ENCODE measurements at places on chromosomes 1 and 21. TPM values are rescaled to one million over a fixed set of nuclear protein-coding genes. Genes with fewer than 3 reads are reported as not detected.

DNA sequence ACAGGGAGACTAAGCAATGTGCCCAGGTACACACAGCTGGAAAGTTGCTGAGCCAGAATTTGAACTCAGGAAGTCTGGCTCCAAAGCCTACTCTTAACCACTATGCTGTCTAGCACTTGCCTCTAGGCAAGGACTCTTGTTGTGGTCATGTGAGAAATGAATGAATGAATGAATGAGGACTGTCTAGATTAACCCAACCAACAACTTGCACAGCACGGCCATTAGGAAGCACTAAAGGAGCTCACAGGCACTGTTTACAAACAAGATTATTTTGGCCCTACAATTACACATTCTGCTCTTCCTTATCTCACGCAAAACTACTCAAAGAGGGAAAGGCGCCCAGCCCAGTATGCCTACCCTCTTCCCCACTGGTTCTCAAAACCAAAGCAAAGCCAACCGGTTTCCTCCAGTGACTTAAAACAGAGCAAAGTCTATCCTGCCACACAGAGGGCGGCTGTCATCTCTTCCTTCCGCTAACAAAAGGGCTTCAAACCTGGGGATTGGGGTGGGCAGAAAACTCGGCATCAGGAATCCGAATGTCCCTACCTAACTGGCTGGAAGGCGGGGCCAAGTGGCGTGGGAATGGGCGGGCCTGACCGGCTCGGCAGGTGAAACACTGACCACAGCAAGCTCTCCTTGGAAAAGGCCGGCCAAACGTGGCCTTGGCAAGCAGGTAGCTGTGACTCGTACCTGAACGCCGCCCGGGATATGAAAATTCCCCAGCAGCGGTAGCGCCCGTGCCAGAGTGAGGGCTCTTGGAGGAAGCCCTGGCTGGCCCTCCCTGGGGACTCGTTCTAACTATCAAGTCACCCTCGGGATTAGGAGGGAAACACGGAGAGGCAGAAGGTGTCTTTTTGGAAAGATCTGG lies 948 bp downstream of the STK40 start:
- H3K4me1 ChIP-seq: peaks cover 85% of the 10 kb centered on the region
- peak; percentile 87 for DNase-seq
- peak overlapping the region; percentile 91 for H3K4me3 ChIP-seq

The PLD5 gene
- not detected for total RNA-seq

DNA sequence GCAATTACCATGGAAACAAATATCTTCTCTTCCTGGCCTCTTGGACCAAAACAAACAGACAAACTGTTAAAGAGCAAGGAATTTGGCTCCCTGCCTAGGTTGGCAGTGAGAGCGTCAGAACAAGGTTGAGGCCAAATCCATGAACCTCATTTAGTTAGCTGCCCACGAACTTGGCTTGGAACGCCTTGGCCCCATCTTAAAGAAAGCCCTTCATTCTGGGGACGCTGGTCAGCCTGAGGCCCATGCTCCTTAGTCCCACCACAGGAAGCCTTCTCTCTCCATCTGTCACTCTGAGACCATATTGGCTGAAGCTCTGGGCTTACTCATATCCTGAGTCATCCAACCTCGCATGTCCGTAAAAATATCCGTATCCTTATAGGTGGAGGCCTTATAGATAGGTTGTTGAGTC lies 62.4 kb upstream of the DIRAS3 start:
- H3K4me3 ChIP-seq: no peak overlapping the region
- no peak overlapping the region for H3K27ac ChIP-seq
- no peaks in the 10 kb centered on the region for H3K27me3 ChIP-seq
- no peaks in the 10 kb centered on the region for H3K36me3 ChIP-seq
- H3K4me1 ChIP-seq: peaks cover 13% of the 10 kb centered on the region

- no peak overlapping the region for H3K4me3 ChIP-seq
- no peak overlapping the region for H3K27ac ChIP-seq
- H3K36me3 ChIP-seq: no peaks in the 10 kb centered on the region
Measured at GRCh38 chr1:86183810-86184209, 27.2 kb upstream of the COL24A1 start.

DNA sequence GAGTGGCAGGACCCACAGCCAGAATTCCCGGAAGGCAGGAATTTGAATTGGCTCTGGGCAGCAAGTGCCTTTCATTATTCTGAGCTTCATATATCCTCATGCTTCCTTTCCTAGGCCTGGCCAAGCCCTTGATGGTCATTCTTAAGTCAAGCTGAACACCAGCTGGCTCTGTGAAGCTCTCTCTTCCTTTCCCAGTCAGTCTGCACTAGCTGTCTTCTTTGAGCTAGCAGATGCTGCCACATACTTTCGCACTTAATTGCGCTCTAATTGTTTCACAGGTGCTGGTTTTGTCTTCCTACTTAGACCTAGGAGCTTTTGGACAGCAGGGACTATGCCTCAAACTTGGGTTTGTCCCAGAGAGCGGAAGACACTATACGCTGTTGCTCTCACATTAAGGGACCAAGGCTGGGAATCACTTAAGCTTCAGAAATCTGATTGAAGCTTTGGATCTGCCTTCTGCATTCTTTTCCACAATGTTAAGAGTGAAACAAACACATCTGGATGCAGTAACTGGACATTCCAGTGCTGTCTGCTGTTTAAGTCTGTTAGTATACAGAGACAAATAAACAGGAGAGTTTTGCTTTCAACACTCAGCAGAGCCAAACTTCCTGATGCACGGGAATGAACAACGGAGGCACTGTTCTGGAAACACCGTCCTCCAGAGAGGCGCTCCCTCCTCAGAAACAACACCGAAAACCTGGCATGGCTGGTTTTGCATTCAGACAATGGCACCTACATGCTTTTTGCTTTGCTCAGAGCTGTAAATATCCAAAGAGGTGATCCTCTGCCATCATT lies 2.2 kb downstream of the TLR5 start:
- H3K4me1 ChIP-seq: peaks cover 66% of the 10 kb centered on the region
- H3K36me3 ChIP-seq: no peaks in the 10 kb centered on the region
- DNase-seq: no peak
- H3K4me3 ChIP-seq: no peak overlapping the region

- no peaks in the 10 kb centered on the region for H3K27me3 ChIP-seq
- H3K4me1 ChIP-seq: no peaks in the 10 kb centered on the region
- H3K27ac ChIP-seq: no peak overlapping the region
- no peak overlapping the region for H3K4me3 ChIP-seq
- no peak for DNase-seq
Measured at GRCh38 chr1:181992072-181992471, 69.4 kb downstream of the ZNF648 start.

The CFHR5 gene
- not detected for total RNA-seq

- H3K4me1 ChIP-seq: no peaks in the 10 kb centered on the region
- peaks cover 7% of the 10 kb centered on the region for H3K27me3 ChIP-seq
- no peak overlapping the region for H3K4me3 ChIP-seq
- H3K36me3 ChIP-seq: no peaks in the 10 kb centered on the region
- DNase-seq: peak; percentile 44
Measured at GRCh38 chr1:6509919-6510291, 18.4 kb upstream of the PLEKHG5 start.

The SH2D1B gene
- total RNA-seq: not detected

GRCh38 chr1:157639800-157640199 lies 41.9 kb upstream of the FCRL4 start:
- H3K27ac ChIP-seq: no peak overlapping the region
- H3K4me1 ChIP-seq: no peaks in the 10 kb centered on the region
- H3K36me3 ChIP-seq: no peaks in the 10 kb centered on the region
- DNase-seq: no peak

The PAQR6 gene
- total RNA-seq: 0.43 TPM

The HSD3B2 gene
- total RNA-seq: 1.4 TPM

- H3K4me1 ChIP-seq: no peaks in the 10 kb centered on the region
- H3K27me3 ChIP-seq: no peaks in the 10 kb centered on the region
- no peak for DNase-seq
- no peak overlapping the region for H3K27ac ChIP-seq
Measured at GRCh38 chr1:60044881-60045280, 28.7 kb downstream of the C1orf87 start.

DNA sequence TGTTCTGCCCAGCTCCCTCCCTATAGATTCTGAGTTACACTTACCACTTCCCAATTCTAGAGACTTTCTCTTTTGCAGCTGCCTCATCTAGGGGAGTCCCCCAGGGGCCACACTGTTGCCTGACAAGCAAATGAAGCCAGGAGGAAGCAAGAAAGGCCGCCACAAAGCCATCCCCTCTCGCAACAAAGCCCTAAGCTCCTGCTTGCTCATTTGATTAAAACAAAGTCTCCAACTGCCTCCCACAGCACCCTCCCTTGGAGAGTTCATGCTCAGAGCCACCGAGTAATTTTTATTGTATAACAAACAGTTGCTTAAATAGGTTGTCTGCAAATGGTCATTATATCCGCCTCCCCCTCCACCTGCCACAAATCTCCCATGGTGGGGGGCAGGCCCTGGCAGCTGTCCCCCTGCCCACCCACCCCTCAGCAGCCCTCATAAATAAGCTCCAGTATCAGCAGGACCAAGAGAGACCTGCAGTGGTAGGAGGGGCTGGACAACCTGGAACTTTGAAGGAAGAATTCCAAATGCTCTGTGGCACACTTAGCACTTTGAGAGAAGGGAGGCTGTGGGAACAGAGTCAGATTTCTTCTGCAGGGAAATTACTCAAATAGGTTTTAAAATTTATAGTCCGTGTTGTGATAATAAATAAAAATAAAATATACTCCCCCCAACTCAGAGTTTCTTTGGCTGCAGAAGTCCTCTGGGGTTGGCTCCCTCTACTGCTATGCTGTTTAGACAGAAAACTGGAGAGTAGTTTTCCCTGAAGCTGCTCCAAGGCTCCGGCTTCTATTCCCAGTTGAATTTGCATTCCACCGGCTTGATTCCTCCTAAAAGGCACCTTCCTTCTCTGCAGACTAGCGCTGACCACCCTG lies 237.5 kb downstream of the TTLL7 start:
- DNase-seq: no peak
- no peaks in the 10 kb centered on the region for H3K36me3 ChIP-seq
- H3K4me1 ChIP-seq: no peaks in the 10 kb centered on the region

DNA sequence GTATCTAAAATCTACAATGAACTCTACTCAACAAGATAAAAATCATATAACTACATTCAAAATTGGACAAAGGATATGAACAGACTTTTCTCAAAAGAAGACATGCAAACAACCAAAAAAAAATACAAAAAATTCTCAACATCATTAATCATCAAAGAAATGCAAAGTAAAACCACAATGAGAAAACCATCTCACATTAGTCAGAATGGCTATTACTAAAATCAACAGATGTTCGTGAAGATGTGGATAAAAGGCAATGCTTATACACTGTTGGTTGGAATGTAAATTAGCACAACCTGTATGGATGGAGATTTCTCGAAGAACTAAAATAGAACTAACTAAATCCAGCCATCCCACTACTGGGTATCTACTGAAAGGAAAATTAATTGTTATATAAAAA lies 1080.8 kb downstream of the AMY1C start:
- H3K4me1 ChIP-seq: no peaks in the 10 kb centered on the region
- no peaks in the 10 kb centered on the region for H3K36me3 ChIP-seq
- H3K4me3 ChIP-seq: no peak overlapping the region
- no peak for DNase-seq
- H3K27me3 ChIP-seq: no peaks in the 10 kb centered on the region
- no peak overlapping the region for H3K27ac ChIP-seq

DNA sequence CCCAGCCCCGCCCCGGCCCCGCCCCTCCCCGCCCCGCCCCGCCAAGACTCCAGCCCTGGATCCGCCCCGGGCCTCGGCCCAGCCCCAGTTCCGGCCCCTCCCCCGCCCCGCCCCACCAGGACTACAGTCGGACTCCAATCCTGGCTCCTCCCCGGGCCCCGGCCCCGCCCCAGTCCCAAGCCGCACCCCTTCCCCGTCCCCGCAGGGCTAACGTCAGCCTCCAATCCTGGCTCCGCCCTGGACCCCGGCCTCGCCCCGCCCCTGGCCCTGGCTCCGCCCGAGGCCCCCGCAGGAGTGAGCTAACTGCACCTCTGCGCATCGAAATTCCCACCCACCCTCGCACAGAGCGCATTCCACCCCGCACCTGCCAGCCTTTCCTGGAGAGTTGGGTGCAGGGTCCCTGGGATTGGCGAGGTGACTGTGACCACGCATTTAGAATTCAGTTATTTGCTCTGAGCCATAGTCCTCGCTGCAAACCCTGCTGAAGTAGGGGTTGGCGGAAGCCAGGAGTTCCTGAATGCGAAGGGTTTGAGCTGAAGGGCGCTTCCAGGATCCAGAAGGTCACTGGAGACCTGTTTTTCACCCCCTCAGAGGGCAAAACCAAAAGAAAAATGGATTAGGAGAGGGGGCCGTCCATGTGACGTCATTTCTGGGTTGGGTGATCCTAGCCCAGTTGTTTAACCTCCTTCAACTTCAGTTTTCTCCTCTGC lies 588 bp upstream of the IGSF8 start:
- H3K4me1 ChIP-seq: peaks cover 79% of the 10 kb centered on the region
- H3K36me3 ChIP-seq: no peaks in the 10 kb centered on the region
- DNase-seq: peak; percentile 99

DNA sequence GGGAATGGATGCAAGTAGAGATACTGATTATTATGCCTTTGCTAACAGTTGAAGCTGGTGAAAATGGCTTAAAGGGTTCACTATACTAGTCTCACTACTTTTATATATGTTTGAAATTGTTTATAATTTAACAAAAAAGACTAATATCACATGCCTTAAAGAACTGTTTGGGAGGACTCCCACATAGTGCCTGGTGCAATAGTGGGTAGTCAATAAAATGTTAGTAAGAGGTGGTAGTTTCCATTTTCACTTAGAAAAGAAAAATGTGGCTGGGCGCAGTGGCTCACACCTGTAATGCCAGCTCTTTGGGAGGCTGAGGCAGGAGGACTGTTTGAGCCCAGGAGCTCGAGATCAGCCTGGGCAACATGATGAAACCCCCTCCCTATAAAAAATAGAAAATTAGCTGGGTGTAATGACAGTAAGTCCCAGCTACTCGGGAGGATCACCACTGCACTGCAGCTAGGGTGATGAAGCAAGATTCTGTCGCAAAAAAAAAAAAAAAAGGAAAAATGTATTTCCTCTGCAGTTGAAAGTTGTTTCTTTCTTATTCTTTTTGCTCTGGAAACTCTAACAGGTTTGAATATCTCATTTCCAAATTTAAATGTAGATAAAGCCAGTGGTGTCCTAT lies 24.5 kb downstream of the C21orf91 start:
- DNase-seq: no peak
- peak overlapping the region; percentile 52 for H3K27ac ChIP-seq
- no peaks in the 10 kb centered on the region for H3K4me1 ChIP-seq
- peaks cover 3% of the 10 kb centered on the region for H3K36me3 ChIP-seq
- no peak overlapping the region for H3K4me3 ChIP-seq
- no peaks in the 10 kb centered on the region for H3K27me3 ChIP-seq

The CTTNBP2NL gene
- 13.3 TPM for total RNA-seq

- no peaks in the 10 kb centered on the region for H3K36me3 ChIP-seq
- no peak overlapping the region for H3K27ac ChIP-seq
- H3K4me1 ChIP-seq: no peaks in the 10 kb centered on the region
- no peak overlapping the region for H3K4me3 ChIP-seq
Measured at GRCh38 chr21:42400525-42400924, 3.2 kb upstream of the UBASH3A start.
